ENCODE measurements at places on chromosomes 2 and 18.

DNA sequence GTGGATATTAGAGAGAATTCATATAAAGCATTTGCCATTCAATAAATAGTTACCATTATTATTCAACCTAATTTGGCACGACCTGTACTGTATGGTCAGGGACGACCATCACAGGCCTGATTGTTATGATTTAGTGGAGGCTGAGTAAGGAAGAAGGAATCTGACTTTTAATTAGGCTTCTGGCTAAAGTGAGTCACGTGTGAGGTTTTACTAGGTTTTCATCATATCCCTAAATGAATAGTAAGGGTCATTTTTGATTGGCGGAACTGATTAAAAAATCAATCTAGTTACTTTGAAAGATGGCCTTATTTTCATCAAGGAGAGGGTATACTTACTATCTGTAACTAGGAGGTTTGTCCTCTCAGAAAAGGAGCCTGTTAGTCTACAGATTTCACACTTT lies 143.4 kb downstream of the ADCYAP1 start:
- DNase-seq, result no peak

DNA sequence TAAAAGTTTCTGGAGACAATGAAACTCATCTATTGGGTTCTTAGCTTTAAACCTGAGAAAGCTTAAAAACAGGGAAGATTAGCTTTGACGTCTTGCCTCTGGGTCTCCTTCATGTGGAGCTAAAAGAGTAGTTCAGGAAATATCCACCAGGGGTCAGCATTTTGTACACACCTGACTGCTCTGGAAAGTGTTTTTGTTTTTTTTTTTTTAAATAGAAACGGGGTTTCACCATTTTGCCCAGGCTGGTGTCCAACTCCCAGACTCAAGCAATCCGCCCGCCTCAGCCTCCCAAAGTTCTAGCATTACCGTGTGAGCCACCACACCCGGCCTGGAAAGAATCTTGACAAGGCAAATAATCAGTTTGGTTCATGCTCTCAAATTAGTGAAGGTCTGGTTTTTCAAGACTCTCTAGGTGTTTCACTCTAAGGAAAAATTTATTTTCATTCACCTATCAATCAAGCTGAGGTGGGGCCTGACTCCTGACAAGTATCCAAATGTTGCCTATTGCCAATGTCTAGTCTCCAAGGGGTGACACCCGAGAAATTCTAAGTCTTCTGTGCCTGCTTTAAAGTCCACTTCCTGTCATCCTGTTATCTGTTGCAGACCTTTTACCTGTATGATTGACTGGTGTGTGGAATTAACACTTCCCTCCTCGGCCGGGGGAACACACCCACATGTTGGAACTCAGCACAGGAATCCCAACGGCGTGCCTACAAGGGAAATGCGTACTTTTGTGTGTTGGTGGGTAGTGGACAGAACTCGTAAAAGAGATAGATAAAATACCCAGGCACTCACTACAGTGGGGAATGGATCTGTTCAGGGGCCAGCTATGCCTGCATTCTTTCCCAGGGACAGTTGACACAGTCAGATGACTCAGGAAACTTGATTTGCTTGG lies 11.3 kb downstream of the IL1RN start:
- DNase-seq, result peak; percentile 91

GRCh38 chr2:176111309-176111663 lies 4.2 kb downstream of the HOXD11 start:
- peak; percentile 65 for DNase-seq

GRCh38 chr2:189799531-189799930 lies 15.3 kb downstream of the PMS1 start:
- DNase-seq, result no peak

DNA sequence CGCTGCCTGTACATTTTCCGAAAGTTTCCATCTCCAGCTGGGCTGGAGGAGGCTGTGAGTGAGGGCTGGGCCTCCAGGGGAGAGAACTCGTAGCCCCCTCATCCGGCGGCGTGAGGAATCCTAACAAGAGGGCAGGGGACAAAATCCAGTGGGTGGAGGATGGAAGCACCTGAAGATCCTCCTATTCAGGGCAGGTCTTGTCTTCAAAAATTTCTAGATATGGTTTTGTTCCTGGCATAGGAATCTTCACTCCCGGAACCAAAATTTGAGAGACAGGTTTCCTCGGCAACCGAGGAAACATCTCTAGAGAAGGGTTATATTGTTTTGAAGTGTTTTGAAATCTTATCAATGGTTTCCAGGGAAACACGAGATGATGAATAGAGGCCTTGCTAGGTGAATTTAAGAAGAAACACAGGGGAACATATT lies 136.7 kb downstream of the SH3BP4 start:
- peak; percentile 7 for DNase-seq

DNA sequence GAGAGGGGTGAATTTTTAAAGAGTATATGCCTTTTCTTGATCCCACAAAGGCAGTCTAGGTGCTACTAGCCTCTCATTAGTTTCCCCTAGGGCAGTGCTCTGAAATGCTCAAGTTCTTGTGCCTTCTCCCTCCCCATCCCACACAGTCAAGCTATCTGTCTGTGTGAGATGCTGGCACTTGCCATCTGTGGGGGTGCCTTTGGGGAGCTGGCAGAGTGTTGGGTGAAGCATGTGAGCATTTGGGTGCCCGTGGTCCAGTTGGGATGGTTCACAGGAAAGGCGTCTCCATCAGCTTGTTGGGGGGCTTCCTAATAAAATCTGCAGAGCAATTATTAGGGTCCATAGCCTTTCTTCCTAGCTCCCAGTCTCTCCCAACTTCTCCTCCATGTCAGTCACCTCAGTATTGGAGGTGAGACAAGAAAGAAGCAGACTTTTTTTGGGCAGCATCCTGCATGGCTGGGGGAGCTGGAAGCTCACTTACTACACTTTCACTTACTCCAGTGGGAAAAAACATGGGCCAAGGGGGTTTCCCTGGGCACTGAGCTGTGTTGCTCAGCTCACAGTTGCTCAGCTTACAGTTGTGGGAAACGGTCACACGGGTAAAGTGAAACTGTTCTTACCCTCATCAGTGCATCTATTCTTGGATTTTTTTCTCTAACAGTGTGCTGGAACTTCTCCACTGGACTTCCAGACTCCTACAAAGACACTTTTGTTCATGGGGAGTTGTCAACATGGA lies 29.3 kb downstream of the COLEC11 start:
- no peak for DNase-seq

DNA sequence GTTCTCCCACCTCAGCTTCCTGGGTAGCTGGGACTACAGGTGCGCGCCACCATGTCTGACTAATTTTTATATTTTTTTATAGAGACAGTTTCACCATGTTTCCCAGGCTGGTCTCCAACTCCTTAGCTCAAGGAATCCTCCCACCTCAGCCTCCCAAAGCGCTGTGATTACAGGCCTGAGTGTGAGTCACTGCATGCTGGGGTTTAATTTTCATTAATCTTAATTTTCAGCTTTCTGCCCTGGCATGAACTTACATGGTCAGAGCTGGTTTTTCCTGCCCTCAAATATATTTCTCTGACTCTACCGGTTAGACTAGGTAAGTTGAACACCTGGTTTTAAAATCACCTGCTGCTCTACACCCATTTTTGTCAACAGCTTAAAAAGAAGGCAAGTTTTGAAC lies 3.1 kb downstream of the MARCHF7 start:
- no peak for DNase-seq

DNA sequence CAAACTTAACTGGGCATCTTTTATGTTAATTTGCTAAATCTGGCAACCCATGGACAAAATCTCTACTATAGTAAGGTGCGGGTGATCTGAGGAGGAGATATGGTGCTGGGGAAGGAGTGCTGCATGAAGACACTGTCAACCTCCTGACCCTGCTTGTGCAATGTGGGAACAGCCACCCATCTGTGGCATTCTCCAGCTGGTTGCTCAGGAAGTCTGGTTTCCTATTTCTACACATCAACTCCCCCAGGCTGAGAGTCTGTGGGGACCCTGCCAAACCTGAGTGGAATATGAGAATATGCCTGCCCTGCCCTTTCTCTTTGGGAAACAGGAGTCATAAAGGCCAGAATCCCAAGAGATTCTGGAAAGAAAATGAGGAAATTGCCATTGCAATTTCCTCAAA lies 60.1 kb upstream of the PAX3 start:
- DNase-seq, result peak; percentile 78

Measured in common myeloid progenitor, CD34-positive (primary cell).